ENCODE measurements at places on chromosomes 6 and 20. TPM values are rescaled to one million over a fixed set of nuclear protein-coding genes. Genes with fewer than 3 reads are reported as not detected.

GRCh38 chr6:159074876-159075275 is 30.1 kb upstream of the TAGAP start:
- H3K27ac ChIP-seq, result no peak overlapping the region
- no peak for DNase-seq
- H3K27me3 ChIP-seq, result no peaks in the 10 kb centered on the region
- no peak overlapping the region for H3K4me3 ChIP-seq
- H3K36me3 ChIP-seq, result no peaks in the 10 kb centered on the region

The TMEM14B gene
- 72.4 TPM for total RNA-seq

DNA sequence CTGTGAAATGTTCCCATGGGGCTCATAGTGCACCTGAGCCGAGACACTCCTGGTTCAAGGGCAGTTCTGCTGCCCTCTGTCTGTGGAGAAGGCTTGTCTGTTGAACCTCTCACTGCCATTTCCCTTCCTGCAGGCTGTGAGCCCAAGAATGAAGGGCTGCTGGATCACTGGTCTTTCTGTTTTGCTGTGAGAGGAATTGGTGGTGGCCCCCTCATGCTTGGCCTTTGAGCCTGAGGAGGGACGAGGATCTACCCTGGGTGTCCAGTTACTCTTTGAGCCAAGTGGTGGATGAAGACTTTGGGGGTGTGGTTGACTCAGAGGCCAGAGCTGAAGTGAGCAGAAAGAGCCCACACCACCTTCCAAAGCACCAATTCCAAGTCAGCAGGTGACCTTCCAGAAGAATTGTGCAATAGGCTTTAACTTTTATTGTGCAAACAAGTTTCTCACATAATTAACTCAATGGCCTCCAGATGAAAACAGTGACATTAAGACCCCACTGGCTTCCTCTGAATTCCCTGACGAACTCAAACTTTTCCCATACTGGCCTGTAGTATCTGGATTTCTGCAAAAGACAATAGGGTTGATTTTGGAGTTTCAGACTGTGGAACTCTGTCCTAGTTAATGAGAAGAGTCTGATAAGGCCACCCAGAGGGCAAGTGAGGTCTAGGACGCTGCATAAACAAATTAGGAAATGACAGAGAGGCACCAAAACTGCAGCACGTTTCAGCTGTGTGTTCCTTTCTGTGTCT is 101.5 kb downstream of the PHACTR3 start:
- H3K4me1 ChIP-seq, result no peaks in the 10 kb centered on the region
- no peak overlapping the region for H3K27ac ChIP-seq
- no peak for DNase-seq
- H3K4me3 ChIP-seq, result no peak overlapping the region

DNA sequence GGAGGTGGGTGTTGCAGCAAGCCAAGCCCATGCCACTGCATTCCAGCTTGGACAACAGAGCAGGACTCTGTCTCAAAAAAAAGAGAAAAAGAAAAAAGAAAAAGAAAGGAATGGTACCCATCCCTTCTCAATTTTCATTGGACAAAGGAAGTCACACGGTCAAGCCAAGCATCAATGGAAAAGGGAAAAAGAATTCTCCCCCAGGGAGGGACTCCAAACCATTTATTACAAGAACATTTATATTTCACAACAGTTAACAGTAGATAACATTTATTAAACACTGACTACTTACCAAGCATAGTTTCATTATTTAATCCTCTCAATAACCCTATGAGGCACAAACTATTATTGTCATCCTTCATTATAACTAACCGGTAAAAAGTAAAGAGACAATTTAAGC is 6.6 kb upstream of the KIF13A start:
- no peaks in the 10 kb centered on the region for H3K36me3 ChIP-seq
- no peaks in the 10 kb centered on the region for H3K4me1 ChIP-seq
- H3K27ac ChIP-seq, result no peak overlapping the region
- no peak overlapping the region for H3K4me3 ChIP-seq

GRCh38 chr6:9437836-9438235 is 977.0 kb downstream of the TFAP2A start:
- no peaks in the 10 kb centered on the region for H3K36me3 ChIP-seq
- no peaks in the 10 kb centered on the region for H3K27me3 ChIP-seq
- H3K4me1 ChIP-seq, result no peaks in the 10 kb centered on the region
- H3K27ac ChIP-seq, result no peak overlapping the region
- H3K4me3 ChIP-seq, result no peak overlapping the region

The CEP43 gene
- 12.3 TPM for total RNA-seq

GRCh38 chr20:32155017-32155981 is 45.8 kb downstream of the TM9SF4 start:
- peak; percentile 51 for DNase-seq
- H3K4me1 ChIP-seq, result no peaks in the 10 kb centered on the region
- no peak overlapping the region for H3K4me3 ChIP-seq
- no peaks in the 10 kb centered on the region for H3K27me3 ChIP-seq
- H3K36me3 ChIP-seq, result no peaks in the 10 kb centered on the region
- H3K27ac ChIP-seq, result no peak overlapping the region
